ENCODE measurements at places on chromosomes 4 and X. TPM values are rescaled to one million over a fixed set of nuclear protein-coding genes. Genes with fewer than 3 reads are reported as not detected.

- DNase-seq, result no peak
Measured at GRCh38 chr4:4867375-4868039, 8.0 kb downstream of the MSX1 start.

- no peak for DNase-seq
Measured at GRCh38 chr4:19329631-19330030, 922.1 kb upstream of the SLIT2 start.

GRCh38 chr4:54371173-54371572, 142.1 kb downstream of the PDGFRA start:
- no peak for DNase-seq

The NOX1 gene
- not detected for total RNA-seq

DNA sequence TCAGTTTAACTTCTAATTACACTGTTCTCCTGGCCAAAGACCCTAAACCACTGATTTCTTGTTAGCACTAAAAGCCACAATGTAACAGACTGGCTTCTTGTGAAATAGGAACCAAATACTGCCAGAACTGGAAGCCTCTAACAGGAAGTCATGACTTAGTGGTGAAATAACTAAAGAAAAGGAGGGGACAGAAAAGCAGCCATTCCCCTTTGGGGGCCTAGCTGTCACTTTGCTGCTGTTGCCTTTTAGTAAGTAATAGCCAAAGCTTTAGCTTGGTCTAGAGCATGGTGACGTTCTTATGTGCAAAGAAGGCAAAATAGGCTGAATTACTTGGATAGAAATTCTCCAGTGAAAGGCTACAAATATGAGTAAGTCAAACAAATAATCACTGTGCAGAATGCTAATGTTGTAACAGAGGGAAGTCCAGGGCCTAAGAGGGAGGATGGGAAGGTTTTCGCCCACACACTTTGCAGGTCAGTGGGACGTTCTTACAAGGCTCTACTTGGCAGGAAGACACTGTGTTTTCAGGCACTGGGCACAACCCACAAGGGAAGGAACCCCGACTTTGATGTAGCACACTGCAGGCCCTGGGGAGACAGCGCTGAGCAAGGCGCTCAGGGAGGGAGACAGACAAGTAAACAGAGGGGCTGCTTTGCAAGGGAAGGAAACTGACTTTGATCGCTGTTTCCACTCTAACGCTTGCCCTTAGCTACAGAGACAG, 16.7 kb downstream of the GAB3 start:
- DNase-seq, result no peak

The CTAG1B gene
- total RNA-seq, result not detected

The AKAP4 gene
- total RNA-seq, result not detected

The NDUFB11 gene
- 94.1 TPM for total RNA-seq

GRCh38 chrX:120305531-120306141, 5.6 kb downstream of the TMEM255A start:
- DNase-seq, result no peak

The CPZ gene
- 0.29 TPM for total RNA-seq

DNA sequence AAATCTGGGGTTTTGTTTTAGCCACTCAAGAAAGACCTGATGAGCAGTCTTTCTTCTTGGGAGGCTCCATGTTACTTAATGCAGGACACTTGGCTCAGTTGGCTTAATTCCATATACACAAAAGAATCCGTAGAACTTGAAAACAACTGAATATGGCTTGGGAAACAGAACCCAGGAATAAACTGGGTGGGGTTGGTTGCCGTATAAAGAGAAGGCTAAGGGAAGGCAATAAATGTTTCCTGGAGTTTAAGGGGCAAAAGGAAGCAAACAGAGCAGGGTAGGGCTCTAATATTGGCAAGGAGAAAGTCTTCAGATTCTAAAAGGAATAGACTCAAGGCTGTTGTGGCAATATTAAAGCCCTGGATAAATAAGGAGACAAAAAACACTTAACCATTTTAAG, 8.4 kb downstream of the TNMD start:
- no peak for DNase-seq

GRCh38 chr4:73485596-73485995, 4.1 kb downstream of the AFM start:
- DNase-seq, result no peak

The HS6ST2 gene
- 23.6 TPM for total RNA-seq

The GPR82 gene
- not detected for total RNA-seq

- no peak for DNase-seq
Measured at GRCh38 chr4:102343964-102344519, 1.2 kb downstream of the SLC39A8 start.

The SPANXD gene
- total RNA-seq, result not detected

DNA sequence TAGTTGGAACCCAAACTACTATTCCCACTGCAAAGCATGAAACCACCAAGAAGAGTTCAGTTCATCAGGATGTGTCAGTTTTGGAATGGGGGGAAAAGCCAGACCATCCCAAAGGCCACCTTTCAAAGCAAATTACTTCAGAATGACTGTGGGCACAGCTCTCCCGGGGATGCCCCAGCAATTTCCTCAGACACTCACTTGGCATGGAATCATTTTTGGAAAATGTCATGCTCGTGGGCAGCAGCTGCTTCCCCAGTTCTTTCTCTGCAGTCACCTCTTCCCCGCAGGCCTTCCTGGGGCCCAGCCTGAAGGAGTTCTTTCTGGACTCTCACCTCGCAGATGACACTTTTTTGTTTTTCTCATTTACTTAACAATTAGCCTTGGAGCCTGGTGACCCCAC, 350.3 kb downstream of the NR3C2 start:
- DNase-seq, result no peak

The NDNF gene
- 0.67 TPM for total RNA-seq

DNA sequence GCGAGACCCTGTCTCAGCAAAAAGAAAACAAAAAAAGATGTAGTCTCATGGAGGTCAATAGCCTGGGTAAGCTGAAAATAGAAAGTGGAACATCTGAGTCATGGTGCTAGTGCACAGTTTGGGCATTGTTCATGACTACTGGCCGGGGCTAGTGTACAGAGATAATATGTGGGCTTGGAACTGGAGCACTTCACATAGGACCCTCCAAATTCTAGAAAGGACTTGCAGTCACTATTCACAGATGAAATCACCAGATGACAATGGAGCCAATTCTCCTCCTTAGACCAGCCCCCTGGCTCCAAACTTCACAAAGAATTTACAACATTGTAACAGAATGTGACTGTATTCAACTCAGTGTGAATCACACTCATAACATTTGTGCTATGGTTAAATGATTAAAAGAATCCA, 367.8 kb upstream of the SLC7A11 start:
- DNase-seq, result no peak

DNA sequence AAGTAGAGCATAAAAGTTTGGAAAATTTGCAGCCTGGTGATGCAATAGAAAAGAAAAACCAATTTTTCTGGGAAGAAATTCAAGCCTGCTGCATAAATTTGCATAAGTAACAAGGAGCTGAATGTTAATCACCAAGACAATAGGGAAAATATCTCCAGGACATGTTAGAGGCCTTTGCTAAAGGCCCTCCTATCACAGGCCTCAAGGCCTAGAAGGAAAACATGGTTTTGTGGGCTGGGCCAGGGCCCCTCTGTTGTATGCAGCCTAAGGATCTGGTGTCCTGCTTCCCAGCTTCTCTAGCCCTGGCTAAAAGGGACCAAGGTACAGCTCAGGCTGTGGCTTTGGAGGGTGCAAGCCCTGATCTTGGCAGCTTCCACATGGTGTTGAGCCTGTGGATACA, 6.2 kb upstream of the RTL3 start:
- no peak for DNase-seq

DNA sequence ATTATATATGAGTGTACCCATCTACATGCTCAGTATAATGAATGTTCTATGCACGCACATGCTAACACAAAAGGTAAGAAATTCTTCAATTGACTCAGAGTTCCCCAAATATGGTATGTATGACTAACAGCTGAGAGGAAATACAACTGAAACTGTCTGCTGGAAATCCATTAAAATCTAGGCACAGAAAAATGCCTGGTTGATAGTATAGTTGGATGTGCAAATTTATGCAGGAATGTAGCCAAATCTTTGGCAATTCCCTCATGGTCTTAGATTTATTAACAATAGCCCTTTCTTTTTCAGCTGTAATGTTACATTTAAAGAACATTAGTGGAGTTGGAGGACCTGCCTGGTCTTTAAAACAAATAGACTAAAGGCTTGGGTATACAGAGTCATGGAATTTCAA, 5.5 kb downstream of the CAMK2D start:
- DNase-seq, result no peak

- no peak for DNase-seq
Measured at GRCh38 chr4:95508421-95508820, 40.4 kb downstream of the UNC5C start.

GRCh38 chr4:6591313-6591712, 16.3 kb downstream of the MAN2B2 start:
- no peak for DNase-seq

- DNase-seq, result no peak
Measured at GRCh38 chr4:175504318-175504717, 307.7 kb downstream of the GPM6A start.

The GRK4 gene
- 14.9 TPM for total RNA-seq

DNA sequence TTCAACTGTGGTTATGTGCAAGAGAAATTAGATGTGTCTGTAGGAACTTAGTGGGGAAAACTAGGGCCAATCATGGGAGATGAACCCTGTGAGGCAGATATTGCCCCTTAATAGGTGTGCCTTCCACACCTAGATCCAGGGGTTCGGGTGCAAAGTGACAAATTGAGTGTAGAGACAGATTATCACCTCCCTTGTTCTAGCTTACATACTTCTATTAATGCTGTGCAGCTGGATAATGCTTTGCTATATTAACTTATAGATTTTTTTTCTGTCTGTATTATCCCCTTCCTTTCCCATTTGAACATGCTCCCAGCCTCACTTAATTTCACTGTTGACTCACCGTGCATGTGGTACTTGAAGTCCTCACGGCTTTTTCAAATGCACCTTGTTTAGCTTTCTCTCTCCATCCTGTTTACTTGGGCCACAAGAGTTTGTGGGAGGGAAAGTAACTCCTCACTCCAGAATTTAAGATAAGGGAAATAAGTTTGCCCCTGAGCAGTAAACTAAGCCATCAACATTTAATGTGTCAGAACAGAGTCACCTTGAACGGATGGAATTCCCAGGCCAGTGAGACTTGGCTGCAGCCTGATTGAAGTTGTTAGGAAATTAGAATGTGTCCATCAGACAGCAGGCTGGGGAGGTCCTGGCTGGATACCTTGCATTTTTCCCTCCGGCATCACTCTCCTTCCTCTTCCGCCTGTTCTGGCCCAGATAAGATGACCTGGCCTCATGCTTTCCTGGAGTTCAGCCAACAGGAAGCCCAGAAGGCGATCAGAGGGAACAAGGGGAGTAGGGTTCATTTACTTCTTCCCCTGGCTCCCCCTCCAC, 478.4 kb downstream of the BCOR start:
- no peak for DNase-seq

The GDPD2 gene
- total RNA-seq, result 2.8 TPM

The HGFAC gene
- 6.7 TPM for total RNA-seq

DNA sequence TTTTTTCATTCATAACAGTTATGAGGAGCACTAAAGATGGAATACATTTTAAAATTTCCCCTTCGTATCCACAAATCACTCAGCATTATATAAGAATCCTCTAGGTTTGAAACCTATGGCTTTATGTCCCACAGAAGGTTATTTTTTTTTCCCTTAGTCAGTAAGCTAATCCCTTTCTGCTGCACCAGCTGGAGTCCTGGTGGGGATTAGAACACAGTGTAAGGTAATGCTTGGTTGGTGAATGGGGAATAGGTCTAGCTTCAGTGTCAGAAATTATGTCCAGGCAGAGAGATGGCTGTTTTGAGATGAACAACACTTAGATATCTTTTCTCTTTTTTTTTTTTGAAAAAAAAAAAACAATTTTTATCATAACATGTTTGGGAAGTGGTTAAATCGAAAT, 116.6 kb downstream of the RASGEF1B start:
- no peak for DNase-seq

The LONRF3 gene
- 1.5 TPM for total RNA-seq

The VCX3A gene
- total RNA-seq, result 0.51 TPM

The CT45A1 gene
- total RNA-seq, result not detected

DNA sequence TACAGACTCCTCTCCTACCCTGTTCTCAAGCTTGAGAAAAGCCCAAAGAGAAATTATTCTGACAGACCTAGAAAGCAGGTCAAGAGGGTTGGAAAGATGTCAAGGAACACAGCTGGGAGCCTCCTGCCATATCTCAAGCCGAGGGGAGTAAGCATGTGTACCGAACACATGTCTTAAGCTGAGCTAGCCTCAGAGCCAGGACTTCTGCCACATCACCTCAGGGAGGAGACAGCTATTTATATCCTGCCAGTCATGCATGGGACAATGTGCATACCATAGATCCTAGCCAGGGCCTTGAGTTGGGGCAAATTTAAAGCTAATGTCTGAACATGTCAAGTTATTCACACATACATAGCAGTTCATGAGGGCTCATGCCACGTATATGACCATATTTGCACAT, 11.8 kb downstream of the TMEM31 start:
- no peak for DNase-seq

GRCh38 chr4:19514276-19515070, 737.2 kb upstream of the SLIT2 start:
- DNase-seq, result no peak

DNA sequence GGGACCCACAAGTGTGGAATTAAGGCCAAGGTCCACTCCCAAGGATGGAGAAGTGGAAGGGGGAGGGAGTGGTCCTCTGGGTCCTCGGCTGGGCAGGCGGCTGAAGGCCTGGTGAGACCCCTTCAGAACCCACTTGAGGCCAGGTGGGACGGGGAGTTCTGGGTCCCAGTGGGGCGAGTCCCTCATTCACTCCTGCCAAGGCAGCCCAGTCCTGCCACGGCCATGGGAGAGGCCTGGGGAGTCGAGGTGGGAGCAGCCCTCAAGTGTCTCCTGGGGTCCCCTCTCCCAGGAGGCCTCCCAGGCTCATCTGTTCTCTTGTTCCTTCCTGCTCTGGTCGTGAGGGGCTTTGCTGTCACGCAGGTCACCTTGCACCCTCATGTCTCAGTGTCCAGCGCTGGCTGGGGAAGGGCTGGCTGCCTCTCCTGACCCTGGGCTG, 6.1 kb upstream of the SH3BP2 start:
- no peak for DNase-seq

DNA sequence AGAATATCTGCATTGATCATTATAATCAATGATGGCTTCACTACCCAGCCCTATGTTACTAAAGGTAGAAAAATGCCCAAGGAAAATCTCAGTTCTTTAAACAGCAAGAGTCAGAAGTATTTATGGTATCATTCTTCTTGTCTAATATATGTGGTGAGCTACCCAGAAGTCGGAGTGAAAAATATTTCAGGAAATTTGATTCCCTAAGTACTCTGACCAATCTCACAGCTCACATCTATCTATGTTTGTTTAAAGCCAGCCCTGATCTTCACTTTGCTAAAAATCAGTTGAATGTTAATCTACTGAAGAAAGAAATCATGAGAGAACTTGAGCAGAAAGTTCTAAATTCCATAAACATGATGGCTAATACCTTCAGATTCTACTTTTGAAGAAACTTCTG, 522.9 kb upstream of the SLIT2 start:
- DNase-seq, result no peak

DNA sequence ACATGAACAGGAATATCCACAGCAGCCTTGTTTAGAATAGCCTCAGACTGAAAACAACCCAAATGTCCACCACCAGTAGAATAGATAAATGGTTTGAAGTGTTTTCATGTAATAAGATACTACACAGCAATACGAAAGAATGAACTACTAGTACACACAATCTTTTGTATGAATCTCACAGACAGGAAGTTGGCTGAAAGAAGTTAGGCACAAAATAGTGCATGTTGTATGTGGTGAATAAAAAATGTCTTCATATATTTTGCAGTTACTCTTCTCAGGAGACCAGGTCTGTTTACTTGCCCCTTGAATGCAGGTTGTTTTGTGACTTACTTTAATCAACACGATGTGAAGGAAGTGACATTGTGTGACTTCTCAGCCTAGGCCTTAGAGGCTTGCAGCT, 75.9 kb upstream of the LEF1 start:
- DNase-seq, result no peak

All from progenitor cell of endocrine pancreas (in vitro differentiated cells).